ENCODE measurements at places on chromosomes 6 and 20. TPM values are rescaled to one million over a fixed set of nuclear protein-coding genes. Genes with fewer than 3 reads are reported as not detected.

Gene MOXD1
- total RNA-seq: 1.9 TPM

Gene SNRPB
- total RNA-seq: 850 TPM

Gene LRRC73
- 0.88 TPM for total RNA-seq

Gene METTL24
- total RNA-seq: not detected

Gene CNBD2
- total RNA-seq: 5.6 TPM

Gene VSX1
- total RNA-seq: 0.43 TPM

Gene SLC22A2
- total RNA-seq: not detected

Gene RCAN2
- total RNA-seq: not detected

Gene SLX4IP
- 2.3 TPM for total RNA-seq

Gene RAE1
- 61.4 TPM for total RNA-seq

Gene LAMP5
- total RNA-seq: not detected

Gene LINC00237
- not detected for total RNA-seq

Gene INSM1
- not detected for total RNA-seq

Gene DUSP15
- 1.6 TPM for total RNA-seq

Gene BTN2A1
- total RNA-seq: 20.6 TPM

Gene RAB32
- 37.5 TPM for total RNA-seq

Gene SPATA2
- total RNA-seq: 9.0 TPM

Gene GTSF1L
- not detected for total RNA-seq

Gene LIN28B
- 1.4 TPM for total RNA-seq

Gene TBX18
- total RNA-seq: 16.0 TPM

Gene FERMT1
- total RNA-seq: 13.4 TPM

Gene RBM24
- 9.3 TPM for total RNA-seq

Gene TUBB1
- not detected for total RNA-seq

Gene CDH22
- 0.03 TPM for total RNA-seq

Gene NXT1
- 64.5 TPM for total RNA-seq

Gene HLA-DPA1
- total RNA-seq: not detected

Gene OXT
- not detected for total RNA-seq

Gene MDFI
- 0.46 TPM for total RNA-seq

Gene SRXN1
- total RNA-seq: 237 TPM

Gene WFDC11
- not detected for total RNA-seq

Gene F13A1
- not detected for total RNA-seq

Gene TP53INP2
- 8.7 TPM for total RNA-seq

Gene ALDH5A1
- total RNA-seq: 8.1 TPM

Gene KCNK17
- not detected for total RNA-seq

Gene SOX18
- total RNA-seq: 1.8 TPM

Gene LRP11
- 27.5 TPM for total RNA-seq

Gene LY6G6C
- total RNA-seq: not detected

Gene TP53TG5
- not detected for total RNA-seq

Gene REPS1
- 29.1 TPM for total RNA-seq

Gene BRD2
- total RNA-seq: 133 TPM

Gene GABRR1
- total RNA-seq: not detected

Gene BTBD3
- total RNA-seq: 15.7 TPM

Gene MTFR2
- 11.6 TPM for total RNA-seq

Gene HFE
- 10.1 TPM for total RNA-seq

Gene ULBP3
- 2.9 TPM for total RNA-seq

Gene ZC3H12D
- total RNA-seq: 0.08 TPM

Gene CSNK2B
- 167 TPM for total RNA-seq

All from A549 treated with GW870086 at 1 μM for 4 hours (cell line).